ENCODE measurements at places on chromosomes 3 and 15.

GRCh38 chr3:50926868-50927267 lies 252.1 kb downstream of the DOCK3 start:
- DNase-seq, result no peak

DNA sequence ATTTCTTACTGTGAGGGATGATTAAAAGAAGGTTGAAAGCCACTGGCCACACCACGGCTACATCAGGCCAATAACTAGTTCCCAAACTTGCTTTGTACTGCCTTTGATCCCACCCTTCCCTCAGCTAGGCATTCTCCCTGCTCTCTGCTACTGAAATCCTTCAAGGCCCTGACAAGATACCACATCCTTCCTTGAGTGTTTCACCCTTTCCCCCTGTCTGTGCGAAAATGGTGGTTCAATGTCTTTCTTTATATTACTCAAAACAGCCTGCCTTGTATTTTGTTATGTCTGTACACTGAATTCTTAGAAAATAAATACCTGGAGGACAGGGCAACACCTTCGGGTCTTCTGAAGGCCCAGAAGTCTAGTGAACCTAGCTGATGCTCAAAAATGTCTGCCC lies 932 bp upstream of the VPS8 start:
- no peak for DNase-seq

DNA sequence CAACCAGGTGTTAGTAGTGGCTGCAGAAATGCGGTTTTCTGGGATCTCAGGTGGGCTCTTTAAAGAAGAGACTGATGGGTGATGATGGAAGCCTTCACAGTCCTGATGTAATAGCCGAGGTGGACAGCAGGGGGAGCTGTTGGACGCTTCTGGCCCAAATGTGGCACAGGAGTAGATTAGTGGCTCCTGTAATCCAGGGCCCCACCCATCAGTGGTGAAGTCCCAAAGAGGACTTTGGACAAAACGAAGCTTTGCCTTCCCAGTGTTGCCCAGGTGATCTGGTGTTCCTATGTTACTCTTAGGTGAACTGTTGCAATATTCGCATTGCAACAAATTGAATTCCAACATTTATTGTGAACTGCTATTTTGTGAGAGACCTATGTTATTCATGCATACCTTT lies 31.8 kb upstream of the MYZAP start:
- peak; percentile 80 for DNase-seq

DNA sequence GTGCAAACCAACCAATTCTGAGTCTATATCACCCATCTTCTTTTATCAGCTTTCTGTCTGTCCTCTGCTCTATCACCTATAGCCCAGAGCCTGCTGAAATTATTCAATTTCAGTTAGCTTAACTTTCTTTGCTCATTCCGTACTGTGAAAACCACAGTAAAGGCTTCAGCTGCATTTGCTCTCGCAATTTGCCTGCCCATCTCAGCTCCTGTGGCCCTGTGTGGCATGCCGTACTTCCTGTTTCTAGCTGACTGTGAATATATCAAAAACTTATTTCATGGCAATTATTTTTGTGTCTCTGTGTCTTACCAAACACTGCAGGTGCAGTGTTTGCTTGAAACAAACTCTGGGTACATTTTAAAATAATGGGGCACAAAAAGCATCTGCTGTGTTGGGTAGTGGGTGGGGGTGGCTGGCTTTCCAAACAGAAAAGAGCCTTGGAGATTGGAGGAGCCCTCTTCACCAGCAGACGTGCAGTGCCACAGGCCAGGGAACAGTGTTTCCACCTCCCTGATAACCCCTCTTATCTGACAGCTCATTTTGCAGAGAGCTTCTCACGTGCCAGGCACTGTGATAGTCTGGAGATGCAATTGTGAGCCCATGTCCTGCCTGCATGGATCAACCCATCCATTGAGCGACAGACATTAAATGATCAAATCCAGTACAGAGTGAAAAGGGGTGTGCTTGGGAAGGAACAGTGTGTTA lies 45.2 kb downstream of the GASK1A start:
- DNase-seq, result no peak

DNA sequence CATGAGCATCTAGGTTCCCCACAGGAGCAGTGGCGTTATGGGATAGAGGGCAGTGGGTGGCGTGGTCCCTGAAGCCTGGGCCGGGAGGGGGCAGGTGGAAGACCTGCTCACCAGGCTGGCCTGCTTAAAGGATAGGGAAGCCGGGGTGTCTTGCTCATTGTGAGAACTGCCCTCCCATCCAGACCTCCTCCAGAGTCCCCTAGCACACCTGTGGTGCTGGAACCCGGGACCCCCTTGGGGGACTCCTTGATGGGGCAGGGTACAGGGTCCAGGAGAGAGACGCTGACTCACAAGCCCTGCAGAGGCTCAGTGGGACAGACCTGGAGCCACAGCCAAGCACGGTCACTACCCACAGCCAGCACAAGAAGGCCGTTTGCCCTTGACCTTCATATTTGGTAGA lies 2.8 kb upstream of the RHCG start:
- no peak for DNase-seq

DNA sequence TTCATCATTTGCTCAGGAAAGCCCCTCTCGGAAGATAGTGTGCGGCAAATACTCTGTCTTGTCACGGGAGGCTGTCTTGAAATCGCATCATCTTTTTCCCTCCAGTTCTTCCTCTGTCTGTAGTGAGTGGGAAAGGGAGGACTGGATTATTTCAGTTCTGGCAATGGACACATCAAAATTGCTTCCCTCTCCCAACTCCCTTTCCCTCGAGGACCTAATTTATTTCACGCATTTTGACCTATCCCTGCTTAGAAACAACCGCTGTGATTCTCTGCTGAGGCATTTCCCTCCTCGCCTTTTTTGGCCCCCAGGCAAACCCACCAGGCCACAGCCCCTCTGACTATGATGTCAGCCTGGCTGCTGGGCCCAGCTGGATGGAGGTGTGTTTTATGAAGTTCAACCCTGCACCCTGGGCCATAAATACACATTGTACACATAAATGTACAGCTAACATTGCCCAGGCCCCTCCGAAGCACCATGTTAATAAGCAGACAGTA lies 138.7 kb upstream of the LRTM1 start:
- no peak for DNase-seq

DNA sequence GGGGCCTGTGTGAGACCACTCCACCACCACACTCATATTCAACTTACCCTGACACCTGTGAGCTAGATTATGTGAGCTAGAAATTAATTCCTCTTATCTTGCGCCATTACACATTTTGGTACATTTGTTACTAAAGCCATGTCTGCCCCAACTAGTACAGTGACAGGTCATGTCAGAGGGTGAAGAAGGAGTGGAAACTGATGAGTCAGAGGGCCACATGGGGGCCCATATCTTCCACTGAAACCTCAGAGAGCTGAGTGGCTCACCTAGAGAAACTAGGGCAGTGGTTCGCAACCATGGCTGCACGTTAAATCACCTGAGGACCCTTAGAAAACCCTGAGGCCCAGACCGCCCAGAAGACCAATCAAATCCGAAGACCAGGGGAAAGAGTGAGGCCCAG lies 15.7 kb upstream of the MEF2A start:
- DNase-seq, result no peak

GRCh38 chr3:197592361-197593045 lies 36.7 kb upstream of the BDH1 start:
- DNase-seq, result no peak

GRCh38 chr3:30344288-30344687 lies 262.1 kb upstream of the TGFBR2 start:
- DNase-seq, result no peak

GRCh38 chr3:143809121-143809621 lies 39.1 kb downstream of the SLC9A9 start:
- no peak for DNase-seq

DNA sequence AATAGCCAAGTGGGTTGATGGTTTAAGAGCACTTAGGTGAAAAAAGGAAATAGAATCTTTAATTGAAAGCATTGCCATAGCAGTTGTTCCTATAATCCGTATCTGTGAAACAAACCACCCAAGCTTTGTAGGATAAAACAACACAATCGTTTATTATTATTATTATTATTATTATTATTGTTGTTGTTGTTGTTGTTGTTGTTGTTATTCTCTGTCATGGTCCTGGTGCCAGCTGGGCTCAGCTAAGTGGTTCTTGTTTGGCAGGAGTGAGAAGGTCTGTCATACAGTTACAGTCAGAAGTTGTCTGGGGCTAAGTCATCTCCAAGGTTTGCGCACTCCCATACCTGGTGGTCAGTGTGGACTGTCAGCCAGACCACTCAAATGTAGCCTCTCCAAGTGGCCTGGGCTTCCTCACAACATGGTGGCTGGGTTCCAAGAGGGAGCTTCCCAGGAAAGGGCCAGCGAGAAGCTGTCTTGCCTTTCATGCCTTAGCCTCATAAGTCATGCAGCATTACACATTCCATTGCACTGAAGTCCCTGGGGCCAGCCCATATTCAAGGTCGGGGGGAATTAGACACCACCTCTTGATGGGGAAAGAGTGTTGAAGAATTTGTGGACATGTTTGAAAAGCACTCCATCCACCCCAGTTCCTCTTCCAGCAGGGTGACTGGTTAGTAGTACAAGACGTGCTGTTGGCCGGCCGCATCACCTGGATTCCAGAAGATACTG lies 54.3 kb upstream of the FGD5 start:
- no peak for DNase-seq

- no peak for DNase-seq
Measured at GRCh38 chr15:94366781-94367180, 135.4 kb downstream of the MCTP2 start.

DNA sequence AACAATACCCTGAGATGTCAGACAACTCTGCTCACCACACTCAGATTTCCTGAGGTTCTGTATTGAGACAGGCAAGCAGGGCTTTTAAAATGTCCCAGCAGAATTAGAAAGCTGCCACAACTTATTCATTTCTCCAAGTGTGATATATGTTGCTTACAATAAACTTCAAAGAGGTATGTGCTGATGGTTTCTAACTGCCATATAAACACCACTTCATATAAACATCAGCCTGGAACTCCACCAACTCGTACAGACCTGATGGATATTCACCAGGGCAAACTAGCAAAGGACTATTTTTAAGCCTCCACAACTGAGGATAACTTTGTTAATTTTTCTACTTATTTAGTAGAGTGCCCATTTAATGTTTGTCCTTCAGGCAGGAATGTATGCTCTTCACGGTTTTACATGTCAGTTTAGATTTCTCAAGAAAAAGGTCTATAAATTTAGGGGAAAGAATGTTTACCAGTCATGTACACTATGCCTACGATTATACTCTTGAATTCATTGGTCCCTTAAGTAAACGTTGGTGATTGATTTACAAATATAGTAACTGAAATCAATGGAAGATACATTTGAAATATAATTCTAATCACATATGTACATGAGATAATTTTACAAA lies 109.6 kb upstream of the ABI3BP start:
- DNase-seq, result no peak

GRCh38 chr3:186220365-186220764 lies 111.5 kb upstream of the ETV5 start:
- DNase-seq, result no peak

DNA sequence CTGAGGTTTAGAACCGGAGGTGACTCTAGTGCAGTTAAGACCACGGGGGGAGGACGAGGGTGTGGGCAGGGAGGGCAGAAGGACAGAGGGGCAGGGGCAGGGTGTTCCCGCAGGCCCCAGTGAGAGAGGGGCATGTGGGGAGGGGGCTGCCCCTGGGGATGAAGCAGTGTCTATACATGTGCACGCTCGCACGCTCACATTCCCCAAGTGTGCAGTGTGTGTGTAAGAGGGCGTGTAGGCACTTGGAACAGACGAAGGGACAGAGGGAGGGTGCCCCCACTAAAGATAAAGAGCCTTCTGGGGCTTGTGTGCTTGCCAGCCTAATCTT lies 69.5 kb upstream of the MEF2A start:
- no peak for DNase-seq

- DNase-seq, result no peak
Measured at GRCh38 chr3:195186041-195186709, 84.8 kb downstream of the XXYLT1 start.

DNA sequence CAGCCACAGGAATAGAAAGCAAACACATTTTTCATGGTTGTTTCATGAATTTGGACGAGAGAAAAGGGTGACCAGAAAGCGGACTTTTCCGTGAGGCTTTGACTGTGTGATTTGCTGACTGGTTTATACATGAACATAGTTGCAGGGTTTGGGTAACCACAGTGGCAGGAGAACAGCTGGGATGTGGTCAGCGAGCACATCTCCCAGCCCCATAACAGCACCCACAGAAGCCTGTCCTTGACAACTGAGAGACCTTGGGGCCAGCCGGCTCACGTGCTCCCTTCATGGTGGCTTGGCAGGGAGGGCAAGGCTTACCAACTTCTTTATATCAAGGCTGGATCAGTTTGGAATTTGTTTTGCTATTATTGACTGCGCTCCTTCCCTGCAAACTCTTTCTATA lies 13.2 kb upstream of the RGMA start:
- DNase-seq, result no peak

DNA sequence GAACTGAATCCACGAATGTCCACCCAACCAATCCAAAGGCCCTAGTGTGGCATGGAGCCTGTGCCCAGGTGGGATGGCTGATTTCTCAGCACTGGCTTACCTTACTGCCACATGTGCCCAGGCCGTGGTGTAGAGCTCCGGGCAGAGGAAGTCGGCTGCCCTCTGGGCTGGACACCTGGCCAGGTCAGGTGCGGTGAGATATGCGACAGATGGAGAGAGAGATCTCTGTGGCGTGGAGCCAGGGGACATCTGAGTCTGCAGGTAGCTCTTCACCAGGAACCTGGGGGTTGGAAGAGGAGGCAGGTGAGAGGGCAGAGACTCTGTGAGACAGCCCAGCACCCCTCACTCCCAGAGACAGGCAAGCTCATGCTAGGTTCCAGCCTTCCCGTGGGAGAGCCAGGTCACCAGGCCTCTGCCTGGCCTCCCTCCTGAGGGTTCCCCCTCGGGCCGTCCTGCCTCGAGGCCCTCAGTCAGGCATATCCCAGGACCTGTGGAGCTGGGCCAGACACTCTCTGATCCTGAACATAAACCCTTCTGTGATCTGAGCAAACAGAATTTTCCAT lies 12.6 kb downstream of the ACOX2 start:
- DNase-seq, result no peak

GRCh38 chr3:4149296-4149695 lies 153.9 kb upstream of the SETMAR start:
- no peak for DNase-seq

Measured in psoas muscle (tissue), 8 donors.